ENCODE measurements at places on chromosomes 5 and 9. TPM values are rescaled to one million over a fixed set of nuclear protein-coding genes. Genes with fewer than 3 reads are reported as not detected.

- no peak for DNase-seq
Observed at GRCh38 chr9:95609426-95609825, 92.7 kb upstream of the PTCH1 start.

- DNase-seq = no peak
Observed at GRCh38 chr5:149750596-149750995, 20.5 kb downstream of the PPARGC1B start.

RGS7BP gene
- total RNA-seq = 8.0 TPM

GRCh38 chr9:111271481-111272080 is 58.4 kb downstream of the OR2K2 start:
- DNase-seq = no peak

GRCh38 chr5:39905356-39905755 is 480.6 kb upstream of the DAB2 start:
- DNase-seq = no peak

- no peak for DNase-seq
Observed at GRCh38 chr5:141413540-141414069, 818 bp downstream of the PCDHGA10 start.

- no peak for DNase-seq
Observed at GRCh38 chr9:97601228-97601898, 31.8 kb downstream of the TSTD2 start.

DNA sequence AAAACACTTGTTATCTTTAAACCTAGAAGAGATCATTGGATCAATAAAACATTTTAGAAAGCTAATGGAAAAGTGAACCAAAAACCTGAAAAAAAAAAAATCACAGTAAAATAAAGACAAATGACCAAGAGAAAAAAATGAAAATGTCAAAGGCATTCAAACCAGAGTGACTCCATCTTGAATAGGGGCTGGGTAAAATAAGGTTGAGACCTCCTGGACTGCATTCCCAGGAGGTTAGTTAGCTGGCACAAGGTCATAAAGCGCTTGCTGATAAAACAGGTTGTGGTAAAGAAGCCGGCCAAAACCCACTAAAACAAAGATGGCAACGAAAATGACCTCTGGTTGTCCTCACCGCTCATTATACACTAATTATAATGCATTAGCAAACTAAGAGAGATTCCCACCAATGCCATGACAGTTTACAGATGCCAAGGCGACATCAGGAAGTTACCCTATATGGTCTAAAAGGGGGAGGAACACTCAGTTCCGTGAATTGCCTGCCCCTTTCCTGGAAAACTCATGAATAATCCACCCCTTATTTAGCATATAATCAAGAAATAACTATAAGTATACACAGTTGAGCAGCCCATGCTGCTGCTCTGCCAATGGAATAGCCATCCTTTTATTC is 116.7 kb upstream of the NEK6 start:
- DNase-seq = no peak

SAXO1 gene
- total RNA-seq = 0.94 TPM

- DNase-seq = no peak
Observed at GRCh38 chr9:95171001-95171400, 146.5 kb downstream of the FANCC start.

CD72 gene
- total RNA-seq = 0.69 TPM

MLANA gene
- total RNA-seq = not detected

- peak; percentile 66 for DNase-seq
Observed at GRCh38 chr5:81165493-81166119, 67.5 kb upstream of the CKMT2 start.

GRCh38 chr5:32426440-32427151 is 17.9 kb downstream of the ZFR start:
- DNase-seq = no peak

- DNase-seq = peak; percentile 45
Observed at GRCh38 chr5:91219803-91220371, 163.2 kb downstream of the ARRDC3 start.

DNA sequence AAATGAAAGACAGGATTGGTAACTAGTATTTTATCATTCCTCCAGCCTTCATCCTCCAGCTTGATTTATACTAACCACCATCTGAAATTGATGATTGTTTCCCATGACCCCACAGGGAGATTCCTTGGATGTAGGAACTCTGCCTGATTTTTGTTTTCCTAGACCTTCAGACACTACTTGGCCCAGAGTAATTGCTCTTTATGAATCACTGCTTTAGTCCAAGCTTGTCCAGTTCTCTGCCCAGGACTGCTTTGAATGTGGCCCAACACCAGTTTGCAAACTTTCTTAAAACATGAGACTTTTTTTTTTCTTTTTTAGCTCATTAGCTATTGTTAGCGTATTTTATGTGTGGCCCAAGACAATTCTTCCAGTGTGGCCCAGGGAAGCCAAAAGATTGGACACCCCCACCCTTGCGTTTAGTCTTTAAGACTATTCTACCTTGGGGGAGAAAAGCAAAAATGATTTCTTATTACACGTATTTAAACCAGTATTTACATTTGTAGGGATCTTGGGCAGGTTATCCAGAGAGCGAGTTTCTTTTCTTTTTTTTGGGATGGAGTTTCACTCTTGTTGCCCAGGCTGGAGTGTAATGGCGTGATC is 18.4 kb downstream of the BASP1 start:
- DNase-seq = no peak

DNA sequence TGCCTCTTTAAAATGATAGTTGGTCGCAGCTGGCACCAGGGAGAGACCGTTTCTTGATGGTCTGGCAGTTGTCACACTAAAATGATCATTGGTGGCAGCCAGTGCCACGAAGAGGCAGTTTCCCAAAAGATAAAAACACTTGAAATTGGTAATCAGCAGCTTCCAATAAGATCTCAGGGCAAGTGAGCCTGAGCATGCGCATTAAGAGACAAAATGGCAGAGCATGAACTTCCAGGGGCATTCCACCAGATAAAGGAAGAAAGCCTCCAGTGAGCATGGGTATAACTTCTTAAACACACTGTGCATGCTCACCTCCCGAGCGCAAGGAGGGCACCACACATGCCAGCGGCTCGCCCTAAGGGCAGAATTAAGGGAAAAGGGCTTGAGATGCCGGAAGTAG is 1594.2 kb upstream of the CDH9 start:
- DNase-seq = no peak

GRCh38 chr9:134319306-134320125 is 6.7 kb upstream of the RXRA start:
- peak; percentile 12 for DNase-seq

DNA sequence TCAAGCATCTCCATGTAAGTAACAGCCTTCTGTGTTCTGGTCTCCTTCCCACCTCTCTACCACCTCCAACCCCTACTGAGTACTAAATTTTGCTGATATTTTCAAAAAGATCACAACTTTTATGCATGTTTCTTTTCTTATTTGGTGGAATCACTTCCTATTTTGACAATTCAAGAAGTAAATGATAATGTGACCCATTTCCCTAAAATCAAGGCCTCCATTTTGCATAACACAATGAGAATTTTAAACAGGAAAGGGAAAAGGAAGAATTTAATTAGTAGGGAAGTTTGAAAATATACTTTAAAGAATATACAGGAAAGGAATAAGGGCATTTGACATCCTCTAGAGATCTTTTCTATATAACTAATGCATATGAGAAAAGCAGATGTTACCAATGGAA is 212.9 kb upstream of the RASA1 start:
- DNase-seq = no peak

GRCh38 chr5:31173614-31174013 is 19.9 kb upstream of the CDH6 start:
- DNase-seq = no peak

- no peak for DNase-seq
Observed at GRCh38 chr5:71836084-71836483, 117.0 kb downstream of the CARTPT start.

DNA sequence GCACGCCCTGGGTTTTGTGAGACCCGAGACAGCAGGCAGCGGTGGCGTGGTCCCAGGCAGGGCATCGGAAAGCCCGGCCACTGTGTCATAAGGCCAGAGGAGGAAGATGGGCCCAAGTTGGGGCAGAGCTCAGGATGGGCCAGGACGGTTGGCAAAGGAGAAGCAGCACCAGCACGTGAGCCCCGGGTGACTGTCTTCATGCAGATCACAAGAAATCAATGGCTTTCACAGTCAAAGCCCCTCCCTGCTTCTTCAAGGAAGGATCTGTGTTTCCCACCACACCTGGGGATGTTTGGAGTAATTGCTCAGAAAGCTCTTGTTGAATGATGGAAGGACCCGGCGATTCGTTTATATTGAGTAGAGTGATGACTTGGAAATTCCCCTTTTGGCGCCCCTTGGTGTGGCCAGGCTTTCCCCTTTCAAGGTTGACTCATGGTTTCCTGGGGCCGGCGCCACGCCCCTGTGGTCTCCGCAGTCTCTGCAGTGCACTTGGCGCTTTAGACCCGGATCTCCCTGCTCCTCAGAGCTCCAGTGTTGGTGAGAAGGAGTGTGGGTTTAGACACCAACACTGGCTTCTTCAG is 52.1 kb downstream of the IL31RA start:
- DNase-seq = no peak

DNA sequence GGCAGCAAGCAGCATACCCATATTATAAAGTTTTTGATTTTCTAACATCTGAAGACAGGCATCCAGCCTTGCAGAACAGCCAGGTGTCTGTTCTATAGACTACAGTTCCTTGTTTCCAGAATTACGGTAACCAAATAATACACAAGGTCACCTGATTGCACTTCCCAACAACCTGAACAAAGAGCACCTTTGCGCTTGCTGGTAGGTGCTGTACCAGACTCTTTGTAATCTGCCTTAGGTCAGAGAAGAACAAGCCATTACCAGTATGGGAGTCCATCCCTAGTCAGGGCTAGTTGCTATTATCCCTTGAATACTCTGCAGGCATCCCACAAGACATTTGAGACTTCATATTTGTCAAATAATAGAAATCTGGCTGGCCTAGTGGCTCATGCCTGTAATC is 256.2 kb downstream of the ARRDC3 start:
- no peak for DNase-seq

DNA sequence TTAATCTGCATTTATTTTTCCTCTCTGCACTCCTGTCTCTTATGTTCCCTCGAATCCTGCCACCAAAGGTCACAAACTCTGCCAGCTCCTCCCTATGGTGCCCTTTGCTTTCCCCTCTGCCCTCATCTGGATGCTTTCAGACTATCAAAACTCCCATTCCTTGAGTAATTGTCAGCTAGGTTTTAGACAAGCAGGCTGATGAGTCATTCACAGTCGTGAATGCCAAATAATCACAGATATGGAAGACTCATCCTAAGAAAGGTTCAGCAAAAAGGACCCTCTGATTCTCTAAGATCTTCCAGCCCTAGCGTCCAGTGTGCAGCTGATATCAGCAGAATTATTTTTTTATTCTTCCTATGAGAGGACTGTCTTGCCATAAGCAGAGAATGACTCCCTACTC is 104.5 kb upstream of the NUDT12 start:
- DNase-seq = no peak

HIGD2A gene
- 257 TPM for total RNA-seq

DNA sequence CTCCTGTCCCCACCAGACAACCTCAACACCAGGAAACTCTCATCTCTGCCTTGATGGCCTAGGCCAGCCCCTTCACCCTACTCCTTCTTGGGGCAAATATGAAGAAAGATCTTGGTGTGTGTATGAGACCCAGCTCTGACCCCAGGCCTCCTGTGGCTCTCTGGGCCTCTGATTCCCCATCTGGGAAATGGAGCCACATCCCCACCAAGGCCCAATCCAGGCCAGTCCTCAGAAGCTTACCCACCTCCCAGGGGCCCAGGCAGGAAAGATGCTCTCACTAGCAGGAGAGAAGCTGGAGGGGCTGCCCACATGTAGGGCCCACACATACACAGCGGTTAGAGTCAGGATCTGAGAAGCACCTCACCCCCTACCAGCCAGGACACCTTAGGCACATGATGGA is 38.9 kb downstream of the BICD2 start:
- DNase-seq = no peak

DNA sequence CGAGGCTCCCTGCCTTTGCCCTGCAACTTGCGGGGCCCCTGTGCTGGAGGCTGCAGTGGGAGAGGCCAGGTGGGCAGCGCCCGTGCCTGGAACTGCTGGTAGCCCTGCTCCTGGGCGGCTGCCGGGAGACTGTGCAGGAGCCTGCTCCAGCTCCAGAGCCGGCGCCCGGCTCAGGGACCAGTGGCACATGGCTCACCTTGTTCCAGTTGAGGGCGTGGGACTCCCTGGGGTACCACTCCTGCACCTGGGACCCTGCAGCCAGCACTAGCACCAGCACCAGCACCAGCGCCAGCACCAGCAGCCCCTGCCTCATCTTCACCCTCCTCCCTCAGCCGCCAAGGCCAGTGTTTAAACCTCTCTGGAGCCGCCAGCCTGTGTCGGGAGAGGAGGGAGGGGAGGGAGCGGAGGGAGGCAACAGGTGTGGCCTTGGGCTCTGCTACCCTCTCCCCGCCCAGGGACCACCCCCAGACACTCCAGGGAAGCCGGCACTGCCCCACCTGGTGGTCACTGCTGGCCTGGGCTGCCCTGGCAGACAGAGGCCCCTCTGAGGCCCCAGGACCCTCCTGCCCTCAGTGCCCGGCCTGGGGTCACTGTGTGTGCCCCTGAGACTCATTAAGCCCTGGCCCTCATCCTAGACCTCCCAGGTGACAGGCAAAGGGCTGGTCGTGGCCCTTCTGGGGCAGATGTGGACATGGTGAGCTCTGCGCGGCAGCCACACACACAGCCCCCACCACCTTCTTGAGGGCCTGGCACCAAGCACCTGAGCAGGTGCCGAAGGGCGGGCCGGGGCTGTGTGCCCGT is at the start of gene LCN10:
LCN10 (minus strand) TSS at position 350 of the 801 bp plus-strand sequence; CDS start at position 313, 37 bp downstream.
- DNase-seq = no peak

- DNase-seq = peak; percentile 58
Observed at GRCh38 chr9:126419475-126419874, 92.8 kb downstream of the MVB12B start.

DNA sequence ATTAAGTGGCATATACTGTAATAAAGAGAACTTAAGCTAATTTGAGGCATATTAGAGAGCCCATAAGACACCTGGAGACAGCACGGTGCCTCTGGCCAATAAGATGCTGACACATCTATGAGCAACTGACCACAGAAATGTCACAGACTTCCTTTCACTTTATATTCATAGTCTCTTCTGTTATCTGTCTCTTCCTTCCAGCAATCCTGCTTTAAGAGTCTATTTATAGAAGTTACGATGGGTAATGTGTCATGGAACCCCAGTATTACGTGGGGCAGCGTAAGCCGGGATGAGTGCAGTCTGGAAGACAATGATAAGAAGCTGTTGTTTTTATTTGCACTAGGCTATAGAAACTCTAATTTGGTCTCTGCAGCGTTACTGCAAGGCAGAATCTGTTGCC is 136.8 kb downstream of the CFAP90 start:
- DNase-seq = no peak

DNA sequence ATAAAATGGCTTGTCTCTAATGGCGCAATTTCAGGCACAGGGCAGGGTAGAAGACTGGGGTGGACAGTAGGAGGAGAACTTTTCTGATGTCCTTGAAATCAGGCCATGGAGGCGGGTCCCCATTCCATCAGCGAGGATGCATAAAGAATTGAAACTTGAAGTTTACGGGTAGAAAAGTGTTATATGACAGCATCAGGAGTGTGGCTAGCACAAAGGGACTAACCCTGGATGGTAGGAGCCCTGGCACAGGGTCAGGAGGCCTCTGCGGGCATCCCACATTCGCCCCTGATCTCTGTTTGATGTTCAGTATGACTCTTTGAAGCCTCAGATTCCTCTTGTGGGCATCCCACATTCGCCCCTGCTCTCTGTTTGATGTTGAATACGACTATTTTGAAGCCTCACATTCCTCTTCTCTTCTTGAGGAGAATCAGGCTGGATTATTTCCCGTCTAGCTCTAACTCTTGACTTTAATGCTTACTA is 94.8 kb upstream of the ADRA1B start:
- no peak for DNase-seq

CRHBP gene
- 47.6 TPM for total RNA-seq

- no peak for DNase-seq
Observed at GRCh38 chr9:126111556-126111955, 215.1 kb upstream of the MVB12B start.

- DNase-seq = no peak
Observed at GRCh38 chr5:617896-618295, 5.8 kb downstream of the CEP72 start.
